ENCODE measurements at places on chromosomes 7 and 10. TPM values are rescaled to one million over a fixed set of nuclear protein-coding genes. Genes with fewer than 3 reads are reported as not detected.

- no peak for DNase-seq
Measured at GRCh38 chr10:49761789-49762565, at the start of gene OGDHL. OGDHL (minus strand) TSS chr10:49762323; CDS start chr10:49758592, 3,731 bp downstream.

PARD3 gene
- total RNA-seq, result 70.5 TPM

- DNase-seq, result no peak
Measured at GRCh38 chr10:4568731-4569130, 257.3 kb upstream of the AKR1E2 start.

ENTPD1 gene
- not detected for total RNA-seq

- DNase-seq, result no peak
Measured at GRCh38 chr7:19762631-19763030, 10.8 kb downstream of the TMEM196 start.

- DNase-seq, result no peak
Measured at GRCh38 chr10:79248341-79249185, 98.7 kb upstream of the PPIF start.

BTBD16 gene
- total RNA-seq, result 0.51 TPM

GRCh38 chr10:104038958-104039752 is 46.5 kb downstream of the COL17A1 start:
- no peak for DNase-seq

DNA sequence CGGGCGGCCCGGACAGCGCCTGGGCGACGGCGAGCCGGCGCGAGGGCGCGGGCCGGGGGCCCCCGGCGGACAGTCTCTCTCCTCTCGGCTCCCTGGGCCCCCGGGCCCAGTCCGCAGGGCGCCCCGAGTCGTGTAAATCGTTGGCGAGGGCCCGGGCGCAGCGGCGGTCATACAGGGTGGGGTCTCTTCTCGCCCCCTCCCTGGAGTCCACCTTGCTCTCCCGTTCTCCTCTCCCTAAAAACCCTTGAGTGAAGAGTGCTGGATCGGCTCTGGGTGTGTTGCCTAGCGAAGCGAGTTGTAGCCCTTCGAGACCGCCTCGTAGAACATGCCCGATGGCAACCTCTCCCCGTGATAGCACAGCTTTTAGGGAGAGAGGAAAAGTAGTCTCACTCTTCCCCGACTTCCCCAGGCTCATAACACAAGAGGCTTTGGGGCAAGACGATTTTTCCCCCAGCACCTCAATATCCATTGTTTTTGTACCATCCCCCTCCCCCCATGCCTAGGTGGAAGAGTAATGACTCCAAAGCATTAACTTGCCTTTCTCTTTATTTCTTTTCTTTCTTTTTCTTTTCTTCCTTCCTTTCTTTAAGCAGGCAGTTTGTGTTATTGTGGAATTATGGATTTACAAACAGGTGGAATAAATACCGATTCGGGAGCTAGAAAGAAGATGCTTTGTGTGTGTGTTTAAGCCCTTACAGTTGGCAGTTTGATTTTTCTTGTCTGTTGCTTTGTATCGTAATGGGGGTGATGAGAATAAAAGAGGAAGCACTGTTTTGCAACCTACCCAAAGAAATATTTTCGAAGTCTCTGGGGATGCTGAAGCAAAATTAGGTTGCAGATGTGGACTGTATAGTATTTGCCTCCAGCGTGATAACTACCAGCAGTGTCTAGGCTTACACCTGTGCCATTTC is 822 bp downstream of the SHOC2 start:
- DNase-seq, result no peak

GRCh38 chr7:112334366-112334765 is 115.9 kb upstream of the IFRD1 start:
- no peak for DNase-seq

DNA sequence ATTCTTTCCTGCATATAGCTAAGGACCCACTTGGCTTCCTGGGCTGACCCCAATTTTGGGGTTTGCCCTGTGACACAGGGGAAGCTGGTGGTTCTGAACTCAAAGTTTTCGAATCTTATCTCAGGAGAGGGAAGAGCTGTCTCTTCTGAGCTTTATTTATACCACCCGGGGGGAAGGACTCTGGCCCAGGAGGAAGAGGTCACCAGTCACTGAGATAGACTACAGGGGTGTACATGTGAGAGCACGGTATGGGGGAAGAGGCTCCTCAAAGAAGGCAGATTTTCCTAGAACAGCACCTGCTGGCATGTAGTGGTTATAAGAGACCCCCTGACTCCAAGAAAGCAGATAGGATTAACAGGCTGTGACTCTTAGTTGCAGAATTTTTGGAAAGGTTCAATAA is 101.8 kb upstream of the ELMO1 start:
- no peak for DNase-seq

GRCh38 chr10:80486785-80487420 is 32.8 kb downstream of the TSPAN14 start:
- DNase-seq, result no peak
